ENCODE measurements at places on chromosomes 2 and 18.

- DNase-seq = no peak
Observed at GRCh38 chr2:158493458-158493857, 36.7 kb downstream of the PKP4 start.

DNA sequence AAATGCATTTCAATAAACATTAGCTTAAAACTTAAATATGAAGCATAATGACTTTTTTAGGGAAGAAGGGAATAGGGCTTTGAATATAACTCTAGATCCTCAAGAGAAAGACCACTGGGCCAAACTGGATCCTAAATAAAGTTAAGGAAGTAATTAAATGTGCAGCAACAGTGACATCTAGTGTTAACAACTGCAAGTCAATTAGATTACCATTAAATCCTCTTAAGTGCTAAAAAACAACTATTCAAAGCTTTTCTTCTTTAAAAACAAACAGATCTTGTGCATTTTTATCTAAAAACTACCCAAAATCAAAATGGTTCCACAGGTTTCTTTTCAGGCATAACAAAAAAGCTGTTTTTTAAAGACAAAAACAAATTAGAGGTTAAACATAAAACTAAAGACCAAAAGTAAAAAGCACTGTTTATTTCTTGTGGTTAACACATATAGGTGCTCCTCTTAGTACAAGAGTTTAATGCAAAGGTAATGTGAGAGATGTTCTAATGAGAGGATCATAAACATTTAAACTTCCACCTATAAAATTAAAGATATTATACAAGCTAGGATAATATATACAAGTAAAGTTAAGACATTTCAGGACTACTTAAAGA, 111.4 kb downstream of the THADA start:
- DNase-seq = peak; percentile 92

- DNase-seq = no peak
Observed at GRCh38 chr2:51212374-51212773, 180.4 kb upstream of the NRXN1 start.

GRCh38 chr2:236887531-236887930, 198.2 kb upstream of the COPS8 start:
- peak; percentile 81 for DNase-seq

DNA sequence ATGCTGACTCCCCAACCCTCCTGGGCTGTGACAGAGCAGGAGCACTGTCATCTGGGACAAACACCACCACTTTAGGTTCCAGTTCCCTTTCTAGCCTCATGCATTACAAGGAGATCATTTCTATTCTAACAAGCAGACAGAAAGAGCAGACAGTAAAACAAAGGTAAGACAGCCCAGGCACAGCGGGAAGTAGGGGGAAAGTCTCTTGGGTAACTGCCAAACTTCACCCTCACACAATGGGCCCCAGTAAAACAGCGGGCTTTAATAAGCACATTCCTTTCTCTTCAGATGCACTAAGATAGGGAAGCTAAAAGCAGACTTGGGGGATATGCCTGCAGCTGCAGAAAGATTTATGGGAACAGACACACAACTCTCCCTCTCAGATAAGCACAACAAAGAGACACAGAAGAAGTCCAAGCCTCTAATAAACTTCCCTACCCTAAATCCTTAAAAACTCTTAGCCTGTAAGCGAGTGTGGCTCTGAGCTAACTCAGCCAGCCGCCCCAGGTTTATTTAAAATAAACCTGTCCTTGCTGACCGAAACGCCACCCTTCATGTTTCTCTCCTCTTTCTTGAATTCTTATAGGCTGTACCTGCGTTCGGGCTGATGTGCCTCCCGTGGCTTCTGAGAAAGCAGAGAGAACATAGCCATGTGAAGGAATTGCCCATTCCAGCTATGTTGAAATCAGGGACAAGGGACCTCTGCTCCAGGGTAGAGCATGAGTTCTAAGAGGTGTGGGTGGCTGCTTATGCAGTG, 726.8 kb upstream of the DDX18 start:
- no peak for DNase-seq

DNA sequence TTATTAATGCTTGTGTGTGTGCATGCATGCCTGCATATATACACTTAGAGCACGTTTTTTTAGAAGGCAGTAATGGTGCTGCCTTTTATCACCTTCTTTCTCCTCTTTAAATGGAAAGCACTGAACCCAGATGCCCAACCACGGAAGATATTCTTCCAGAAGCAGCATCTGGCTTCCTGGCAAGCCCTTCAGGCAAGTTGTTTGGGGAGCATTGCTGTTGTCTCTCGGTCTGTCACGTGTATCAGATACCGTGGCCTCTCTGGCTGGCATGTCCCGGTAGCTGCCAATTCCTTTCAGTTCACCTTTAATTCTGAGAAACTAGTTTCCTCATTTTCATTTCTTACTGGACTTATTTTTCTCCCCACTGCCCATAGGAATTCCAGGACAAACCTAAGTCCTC, 587.8 kb downstream of the ARHGAP15 start:
- DNase-seq = no peak

DNA sequence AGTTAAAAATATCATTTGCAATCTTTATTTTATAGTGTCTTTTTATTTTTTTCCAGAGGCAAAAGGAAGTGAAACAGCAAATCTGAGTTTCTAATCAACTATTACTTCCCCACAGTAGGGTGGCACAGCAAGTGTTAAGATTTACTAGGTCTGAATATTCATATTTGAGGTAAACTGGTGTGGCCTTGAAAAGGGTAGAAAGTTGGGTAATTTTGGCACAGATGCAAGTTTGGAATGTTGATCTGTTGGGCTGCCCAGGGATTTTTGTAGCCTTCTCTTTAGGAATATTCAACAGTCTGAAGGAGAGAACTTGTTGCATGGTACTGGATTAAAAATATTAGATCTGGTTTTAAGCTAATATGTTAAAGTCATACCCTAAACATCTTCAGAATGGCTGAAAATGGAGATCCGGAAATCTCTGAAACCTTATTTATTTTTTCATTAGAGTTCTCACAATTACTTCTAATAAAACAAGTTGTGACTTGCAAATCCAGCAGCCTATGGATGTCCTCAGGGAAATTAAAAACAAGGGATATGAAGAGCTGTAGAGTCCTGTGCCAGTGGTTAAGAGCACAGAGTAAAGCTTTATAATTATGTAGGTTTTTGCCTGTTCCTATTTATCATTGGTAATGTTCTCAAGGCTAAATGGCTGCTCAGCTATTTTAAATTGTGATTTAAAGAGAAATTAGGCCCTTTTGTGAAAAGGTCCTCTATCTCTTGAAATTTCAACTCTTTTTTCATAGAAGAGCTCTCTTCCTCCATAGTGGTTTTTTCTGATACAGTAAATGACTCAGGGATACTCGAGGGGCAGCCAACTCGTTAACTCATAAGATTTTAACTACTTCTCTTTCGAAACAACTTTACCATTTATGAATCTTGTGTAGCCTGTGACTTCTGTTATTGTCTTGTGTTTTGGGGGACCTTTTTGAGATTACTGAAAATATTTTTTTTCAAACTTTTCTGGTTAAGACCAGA, 11.0 kb downstream of the TANK start:
- DNase-seq = peak; percentile 47

GRCh38 chr2:129780316-129781270, 198.9 kb upstream of the RAB6C start:
- no peak for DNase-seq

DNA sequence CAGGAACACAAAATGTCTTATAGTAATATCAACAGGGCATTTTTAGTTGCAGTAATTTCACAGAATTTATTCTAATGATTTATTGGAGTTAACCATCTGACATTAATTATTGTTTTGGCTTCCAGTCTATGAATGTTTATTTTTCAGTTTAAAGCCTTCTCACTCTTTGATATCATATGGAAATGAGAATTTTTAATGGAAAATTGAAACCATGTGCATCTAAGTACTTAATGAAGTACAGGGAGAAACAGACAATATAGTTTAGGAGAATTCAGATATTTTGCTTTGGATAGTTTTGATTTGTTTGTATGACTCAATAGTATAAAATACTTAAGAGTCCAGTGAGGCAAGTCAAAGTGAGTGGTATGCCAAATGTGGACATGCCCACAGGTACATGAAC, 126.1 kb downstream of the OLA1 start:
- DNase-seq = peak; percentile 5

- no peak for DNase-seq
Observed at GRCh38 chr2:40470822-40471813, 19.2 kb upstream of the SLC8A1 start.

DNA sequence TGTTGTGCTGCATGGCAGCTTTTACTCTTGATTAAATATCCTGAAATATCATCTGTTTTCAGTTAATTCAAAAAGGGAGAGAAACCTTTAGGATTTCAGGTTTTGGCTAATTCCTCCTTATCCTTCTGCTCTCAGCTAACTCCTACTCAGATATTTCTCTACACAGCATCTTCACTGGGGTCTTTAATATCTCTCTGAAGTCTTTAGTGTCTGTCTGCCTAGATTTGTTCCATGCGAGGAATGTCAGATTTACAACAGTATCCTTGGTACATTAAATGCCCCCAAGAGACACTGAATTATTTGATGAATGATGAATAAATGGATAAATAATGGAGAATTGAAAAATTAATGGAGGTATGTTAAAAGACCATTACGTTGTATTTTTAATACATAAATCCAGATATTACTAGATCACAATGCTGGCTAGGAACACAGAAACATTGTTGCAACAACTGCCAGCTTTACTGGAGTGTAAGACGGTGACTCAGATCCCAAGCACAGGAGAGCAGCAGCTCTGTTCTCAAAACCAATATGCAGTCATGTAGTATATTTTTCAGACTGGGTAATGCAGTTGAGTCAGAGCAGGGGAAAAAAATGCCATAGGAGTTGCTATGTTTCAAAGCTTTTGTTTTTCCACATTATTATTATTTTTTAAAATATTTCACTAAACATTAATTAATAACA, 388.0 kb upstream of the SYT4 start:
- DNase-seq = peak; percentile 59

- peak; percentile 38 for DNase-seq
Observed at GRCh38 chr2:45765007-45765727, 113.7 kb downstream of the PRKCE start.

DNA sequence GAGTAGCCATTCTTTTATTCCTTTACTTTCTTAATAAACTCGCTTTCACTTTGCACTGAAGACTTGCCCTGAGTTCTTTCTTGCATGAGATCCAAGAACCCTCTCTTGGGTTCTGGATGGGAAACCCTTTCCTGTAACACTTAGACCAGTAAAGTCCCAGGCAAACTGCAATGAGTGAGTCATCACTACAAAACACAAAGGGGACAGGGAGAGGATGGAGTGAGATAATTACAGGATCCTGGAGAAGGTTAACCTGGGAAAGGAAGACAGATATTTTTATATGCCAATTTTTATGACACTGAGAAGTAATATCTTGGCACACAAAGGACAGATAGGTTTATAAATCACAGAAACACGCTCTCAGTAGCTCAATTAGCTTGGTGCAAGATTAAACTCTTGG, 48.7 kb downstream of the EHD3 start:
- DNase-seq = no peak

- no peak for DNase-seq
Observed at GRCh38 chr2:79512442-79513401, at the start of gene CTNNA2. Gene CTNNA2 (plus strand): TSS chr2:79513051.

DNA sequence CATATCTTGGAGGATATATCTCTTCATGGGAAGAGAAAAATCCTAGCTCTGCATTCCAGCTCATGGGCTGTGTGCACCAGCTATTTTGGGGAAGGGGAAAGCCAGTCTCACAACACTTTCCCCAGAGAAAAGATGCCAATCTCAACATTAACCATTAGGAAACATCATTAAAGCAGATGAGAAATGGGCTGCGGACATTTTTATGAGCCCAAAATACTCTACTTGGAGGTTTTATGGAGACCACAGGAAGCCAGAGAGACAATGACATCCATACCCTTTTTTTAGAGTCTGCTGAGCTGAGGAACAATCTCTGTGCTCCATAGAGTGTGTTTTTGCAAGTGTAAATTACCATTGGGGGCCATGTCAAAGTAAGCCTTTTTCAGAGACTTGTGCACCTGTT, 213.7 kb downstream of the TRIB2 start:
- peak; percentile 75 for DNase-seq

- DNase-seq = no peak
Observed at GRCh38 chr2:237541243-237541642, 25.1 kb upstream of the PRLH start.

- no peak for DNase-seq
Observed at GRCh38 chr2:199946196-199946595, 9.1 kb downstream of the TYW5 start.

GRCh38 chr2:223123855-223124610, 72.0 kb downstream of the KCNE4 start:
- peak; percentile 66 for DNase-seq

DNA sequence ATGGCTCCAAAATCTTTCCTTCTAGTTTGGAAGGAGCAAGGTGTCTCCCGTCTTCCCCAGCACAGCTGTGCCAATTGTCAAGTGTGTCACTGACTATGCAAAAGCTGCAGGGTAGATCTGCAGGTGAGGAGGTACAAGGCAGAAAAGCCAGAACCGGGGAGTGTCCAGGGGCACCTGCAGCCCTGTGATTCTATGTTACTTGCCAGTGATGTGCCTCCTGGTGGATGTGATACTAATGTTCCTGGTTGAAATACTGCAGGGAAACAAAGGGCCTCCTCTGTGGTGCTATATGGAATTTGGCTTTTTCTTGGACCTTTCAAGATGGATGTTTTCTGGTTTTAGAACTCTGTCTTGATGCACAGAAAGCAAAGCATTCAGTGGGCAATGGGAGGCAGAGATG, 80.3 kb downstream of the ST6GAL2 start:
- DNase-seq = no peak

- DNase-seq = no peak
Observed at GRCh38 chr2:152391318-152391717, 56.3 kb downstream of the FMNL2 start.

DNA sequence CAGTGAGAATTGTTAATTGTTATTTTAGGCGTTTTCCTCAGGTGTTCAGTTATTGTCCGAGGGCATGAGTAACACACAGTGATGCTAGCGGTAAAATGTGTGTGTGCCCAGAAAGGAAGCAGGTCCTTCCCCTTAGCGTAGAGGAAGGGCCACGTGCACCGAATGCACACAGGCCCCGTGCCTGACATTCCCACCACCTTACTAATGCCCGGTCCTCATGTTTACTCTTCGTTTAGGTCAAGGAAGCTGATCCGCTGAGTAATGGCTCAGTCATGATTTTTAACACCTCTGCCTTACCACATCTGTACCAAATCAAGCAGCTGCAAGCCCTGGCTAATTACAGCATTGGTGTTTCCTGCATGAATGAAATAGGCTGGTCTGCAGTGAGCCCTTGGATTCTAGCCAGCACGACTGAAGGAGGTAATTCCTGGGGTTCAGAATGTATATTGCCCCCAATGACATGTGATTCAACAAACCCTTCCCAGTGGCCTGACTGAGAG, 76.7 kb downstream of the MERTK start:
- DNase-seq = peak; percentile 82

- DNase-seq = no peak
Observed at GRCh38 chr2:47403609-47404193, 745 bp downstream of the MSH2 start.
